ENCODE measurements at places on chromosomes 13 and 19. TPM values are rescaled to one million over a fixed set of nuclear protein-coding genes. Genes with fewer than 3 reads are reported as not detected.

- DNase-seq, result no peak
Measured at GRCh38 chr13:50757008-50757407, 86.5 kb downstream of the DLEU7 start.

GRCh38 chr13:64847767-64848166 is 2382.4 kb downstream of the PCDH9 start:
- DNase-seq, result no peak

DNA sequence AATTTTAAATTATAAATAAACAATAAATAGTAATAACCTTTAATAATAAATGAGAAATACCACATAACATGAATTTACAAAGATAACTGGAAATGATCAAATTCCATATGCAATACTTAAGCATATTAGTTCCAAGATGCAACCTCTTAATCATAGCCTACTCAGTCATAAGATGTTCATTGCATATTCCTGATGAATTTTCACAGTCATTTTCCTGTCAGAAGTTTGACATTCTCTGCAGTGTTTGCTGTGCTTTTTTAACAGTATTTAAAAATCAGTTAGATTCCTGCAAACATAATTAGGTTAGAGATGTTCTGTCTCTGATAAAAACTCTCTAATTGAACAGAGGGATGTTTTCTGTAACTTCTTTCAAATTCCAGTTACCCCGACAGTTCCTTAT is 28.6 kb upstream of the HTR2A start:
- no peak for DNase-seq

The BEST2 gene
- not detected for total RNA-seq
